ENCODE measurements at places on chromosomes 3 and 15. TPM values are rescaled to one million over a fixed set of nuclear protein-coding genes. Genes with fewer than 3 reads are reported as not detected.

Gene CCDC39
- 0.43 TPM for total RNA-seq

Gene DLL4
- total RNA-seq, result not detected

Gene MYH15
- 0.13 TPM for total RNA-seq

Gene TMF1
- 19.0 TPM for total RNA-seq

Gene LOXL1
- 0.11 TPM for total RNA-seq

Gene TLR9
- 4.8 TPM for total RNA-seq

DNA sequence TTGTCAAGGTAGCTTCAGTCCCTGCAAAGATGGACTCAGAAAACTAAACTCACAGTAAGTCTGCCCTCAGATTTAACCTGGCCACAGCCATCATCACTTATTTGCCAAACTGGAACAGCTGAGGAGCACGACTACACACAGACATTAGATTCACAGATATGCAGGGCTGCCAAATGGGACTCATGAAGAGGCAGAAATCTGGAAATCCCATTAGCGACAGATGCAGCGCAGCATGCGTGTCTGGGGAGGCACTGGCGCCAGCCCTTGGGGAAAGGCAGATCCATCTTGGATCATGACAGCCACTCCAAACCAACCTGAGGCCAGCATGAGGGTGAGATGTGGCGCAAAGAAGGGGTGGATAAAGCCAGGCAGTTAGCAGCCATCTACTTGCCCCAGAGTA, 160.7 kb upstream of the TSC22D2 start:
- DNase-seq, result no peak

DNA sequence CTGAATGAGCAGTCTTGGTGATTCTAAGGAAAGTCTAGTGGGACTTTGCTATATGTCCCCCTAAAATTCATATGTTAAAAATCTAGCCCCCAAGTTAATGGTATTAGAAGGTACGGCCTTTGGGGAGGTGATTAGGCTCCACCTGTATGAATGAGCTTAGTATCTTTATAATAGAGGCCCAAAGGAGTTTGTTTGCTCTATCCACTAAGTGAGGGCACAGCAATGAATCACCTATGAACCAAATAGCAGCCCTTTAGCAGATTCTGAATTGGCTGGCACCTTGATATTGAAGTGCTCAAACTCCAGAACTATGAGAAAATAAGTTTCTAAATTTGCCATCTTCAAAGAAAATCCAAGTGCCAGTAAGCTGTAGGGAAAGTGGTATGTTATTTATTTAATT, 187.9 kb downstream of the SUCNR1 start:
- DNase-seq, result no peak

GRCh38 chr3:133393691-133394474, 6.0 kb upstream of the BFSP2 start:
- DNase-seq, result no peak

DNA sequence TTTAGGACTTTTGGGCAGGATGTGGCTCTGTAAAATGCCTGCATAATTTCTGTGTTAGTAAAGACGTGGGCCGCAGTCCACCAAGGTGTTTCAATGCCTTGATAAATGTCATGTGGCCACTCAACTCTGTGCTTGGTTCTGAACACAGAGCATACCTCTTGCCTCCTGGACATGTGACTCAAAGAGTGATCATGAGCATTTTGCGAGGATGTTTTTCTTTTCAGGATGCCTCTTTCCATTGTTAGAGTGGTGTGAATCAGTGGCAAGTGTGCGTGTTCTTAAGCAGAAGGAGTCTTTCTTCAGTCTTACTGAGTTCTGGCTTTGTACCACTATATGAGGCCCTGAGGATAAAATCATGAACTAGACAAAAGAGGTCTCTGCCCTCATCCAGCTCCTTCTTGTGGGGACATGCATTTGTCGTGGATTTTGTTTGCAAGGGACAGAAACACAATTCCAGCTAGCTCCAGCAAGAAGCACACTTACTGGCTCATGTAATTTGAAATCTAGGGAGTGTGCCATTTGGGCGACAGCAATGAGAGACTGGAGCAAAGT, 363.4 kb downstream of the LRTM1 start:
- no peak for DNase-seq

DNA sequence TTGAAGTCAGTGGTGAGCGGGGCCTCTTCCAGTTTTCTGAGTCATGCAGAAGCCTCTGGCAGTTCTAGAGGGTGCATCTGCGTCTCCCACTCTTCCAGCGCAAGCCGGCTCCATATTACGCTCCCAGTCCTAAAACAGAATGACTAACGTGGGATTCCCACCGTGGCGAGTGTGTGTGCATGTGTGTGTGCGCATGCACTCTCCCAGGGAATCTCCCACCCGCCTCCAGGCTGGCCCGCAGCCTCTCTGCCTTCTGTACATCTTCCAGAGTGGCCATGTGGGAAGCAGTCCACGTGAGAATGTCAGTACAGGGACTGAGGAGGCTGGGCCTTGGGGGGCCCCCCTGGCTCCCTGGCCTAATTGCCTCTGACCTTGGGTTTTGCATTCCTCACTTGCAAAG, 87.7 kb downstream of the LSM3 start:
- DNase-seq, result no peak

DNA sequence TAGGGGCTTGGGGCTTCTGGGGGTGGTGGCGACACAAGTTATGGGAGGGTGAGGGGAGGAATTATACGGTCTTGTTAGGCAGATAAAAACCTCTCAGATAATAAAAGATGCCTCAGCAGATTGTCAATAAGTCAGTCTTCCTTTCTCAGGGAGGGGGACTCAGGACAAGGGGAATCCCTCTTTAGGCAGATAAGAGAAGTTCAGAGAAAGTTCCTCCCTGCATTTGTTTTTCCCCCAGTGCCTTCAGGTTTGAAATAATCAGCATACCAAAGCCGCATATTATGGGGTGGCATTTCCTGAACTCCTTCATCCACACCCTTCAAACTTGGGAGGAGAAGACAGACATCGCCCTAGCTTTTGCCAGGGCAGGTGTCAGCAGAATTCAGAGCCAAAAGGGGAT, 8.5 kb downstream of the PPCDC start:
- no peak for DNase-seq

DNA sequence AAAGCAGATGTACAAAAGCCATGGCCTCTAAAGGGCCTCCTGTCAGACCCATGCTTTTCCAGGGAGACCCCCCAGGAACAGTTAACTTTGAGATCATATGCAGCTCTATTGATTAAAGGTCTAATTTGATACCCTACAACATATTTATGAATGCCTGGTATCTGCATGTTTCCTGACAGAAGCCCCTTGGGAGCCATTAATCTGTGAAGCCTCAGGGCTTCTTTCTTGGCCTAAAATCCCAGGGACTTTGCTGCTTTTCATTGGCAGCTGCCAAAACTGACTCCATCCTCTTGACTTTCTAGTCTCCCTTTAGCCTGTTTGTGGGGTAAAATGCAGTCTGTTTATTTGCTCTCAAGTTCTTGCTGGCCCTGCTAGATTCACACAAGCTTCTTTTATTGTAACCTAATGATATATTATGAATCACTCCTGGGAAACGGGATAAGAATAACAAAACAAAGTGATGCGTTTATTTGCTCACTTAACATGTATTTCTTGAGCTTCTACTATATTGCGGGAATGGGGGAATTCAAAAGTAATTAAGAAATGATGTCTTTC, 257.0 kb downstream of the LSAMP start:
- DNase-seq, result no peak

DNA sequence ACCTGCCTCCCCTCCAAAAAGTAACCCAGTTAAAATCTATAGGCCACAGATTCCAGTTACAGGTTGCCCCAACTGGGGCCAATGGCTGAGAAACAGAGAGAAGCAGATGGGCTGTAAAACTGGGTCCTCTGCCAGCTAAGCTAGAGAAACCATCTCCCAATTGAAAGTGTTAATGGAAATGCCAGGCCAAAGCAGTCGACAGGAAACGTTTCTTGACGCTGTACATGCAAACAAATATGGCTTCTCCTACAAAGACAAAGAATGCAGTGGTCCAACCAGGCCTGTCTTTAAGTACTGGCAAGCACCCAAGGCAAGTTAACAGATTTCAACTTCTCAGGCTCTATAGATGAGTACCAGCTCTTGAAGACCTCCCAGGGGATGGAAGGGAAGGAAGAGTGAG, 71.3 kb downstream of the MAGI1 start:
- DNase-seq, result no peak

DNA sequence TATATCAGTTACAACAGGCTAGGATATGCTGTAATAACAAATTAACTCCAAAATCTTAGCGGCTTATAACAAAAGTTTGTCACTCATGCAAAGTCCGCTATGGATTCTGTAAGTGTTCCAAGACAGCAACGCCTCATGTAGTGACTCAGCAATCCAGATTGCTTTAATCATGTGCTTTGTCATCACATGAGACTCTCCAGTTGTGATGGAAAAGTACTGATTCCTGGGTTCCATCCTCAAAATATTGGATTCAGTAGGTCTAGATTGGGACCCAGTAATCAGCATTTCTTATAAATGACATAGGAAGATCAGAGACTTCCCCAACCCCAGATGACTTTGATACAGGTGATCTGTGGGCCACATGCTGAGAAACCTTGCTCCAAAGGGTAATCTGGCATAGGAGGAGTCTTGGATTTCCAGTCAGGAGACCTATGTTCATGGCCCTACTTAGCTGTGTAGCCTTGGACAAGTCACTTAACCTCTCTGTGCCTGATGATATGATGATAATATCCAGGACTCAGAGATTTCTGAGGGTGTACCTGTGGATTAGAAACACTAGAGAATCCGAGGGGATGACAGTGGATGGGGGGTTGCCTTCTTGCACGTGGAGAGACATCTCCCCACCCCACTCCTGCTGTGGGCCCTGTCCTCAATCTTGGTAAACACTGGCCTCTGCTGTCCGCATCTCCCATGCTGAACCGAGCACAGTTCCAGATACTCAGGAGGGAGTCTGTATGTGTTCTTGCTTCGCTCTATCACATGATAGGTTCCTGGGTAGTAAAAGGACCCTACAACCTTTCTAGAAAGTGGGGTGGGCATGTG, 65.5 kb downstream of the CORO2B start:
- DNase-seq, result no peak

DNA sequence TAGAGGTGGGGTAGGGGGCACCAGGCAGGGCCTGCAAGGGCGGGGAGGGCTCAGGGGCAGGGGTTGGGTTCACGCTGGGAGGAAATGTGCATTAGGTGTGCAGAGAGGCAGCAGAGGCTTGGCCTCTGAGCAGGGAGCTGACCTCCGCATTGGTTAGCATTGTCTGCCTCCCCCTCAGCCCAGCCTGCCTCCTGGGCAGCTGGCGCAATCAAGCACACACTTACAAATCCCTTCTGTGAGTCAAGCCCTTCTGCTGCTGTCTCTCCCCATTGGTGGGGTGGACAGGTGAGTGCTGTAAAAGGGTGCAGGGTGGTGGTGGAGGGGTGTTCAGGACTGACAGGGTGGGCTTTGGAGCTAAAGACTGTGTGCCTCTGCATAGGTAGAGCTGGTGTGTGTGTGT, 9.3 kb downstream of the LOXL1 start:
- DNase-seq, result no peak

DNA sequence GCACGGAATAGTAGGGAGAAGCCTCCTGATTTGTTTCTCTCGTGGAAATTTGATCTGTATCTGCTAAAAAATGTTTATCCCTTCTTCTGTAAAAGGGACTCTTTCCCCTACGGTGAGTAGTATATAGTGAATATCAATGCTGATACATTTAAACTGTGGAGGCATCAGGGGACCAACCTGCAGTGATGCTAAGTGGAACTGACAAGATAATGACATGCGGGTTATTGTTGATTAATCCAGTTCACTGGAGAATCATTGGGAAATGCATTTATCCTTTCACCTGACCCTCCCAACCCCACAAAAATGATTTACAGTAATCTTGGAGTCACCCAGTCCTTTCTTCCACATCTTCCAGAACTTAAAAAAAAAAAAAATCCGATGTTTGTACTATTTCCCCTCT, 264.8 kb downstream of the PTPRG start:
- no peak for DNase-seq

Measured in GM12878 (cell line).